ENCODE measurements at places on chromosomes 3 and 15. TPM values are rescaled to one million over a fixed set of nuclear protein-coding genes. Genes with fewer than 3 reads are reported as not detected.

Gene SEMA7A
- total RNA-seq: 15.3 TPM

Gene UQCC5
- total RNA-seq: 0.97 TPM

Gene KLHL40
- not detected for total RNA-seq

Gene DOCK3
- total RNA-seq: 0.19 TPM

Gene CERS3
- total RNA-seq: not detected

Gene FAH
- 23.9 TPM for total RNA-seq

Gene PLSCR2
- total RNA-seq: not detected

Gene MINAR1
- 0.29 TPM for total RNA-seq

Data from glomerular endothelial cell (primary cell).